GM20000 (cell line): ENCODE measurements at places on chromosomes 6 and 20.

DNA sequence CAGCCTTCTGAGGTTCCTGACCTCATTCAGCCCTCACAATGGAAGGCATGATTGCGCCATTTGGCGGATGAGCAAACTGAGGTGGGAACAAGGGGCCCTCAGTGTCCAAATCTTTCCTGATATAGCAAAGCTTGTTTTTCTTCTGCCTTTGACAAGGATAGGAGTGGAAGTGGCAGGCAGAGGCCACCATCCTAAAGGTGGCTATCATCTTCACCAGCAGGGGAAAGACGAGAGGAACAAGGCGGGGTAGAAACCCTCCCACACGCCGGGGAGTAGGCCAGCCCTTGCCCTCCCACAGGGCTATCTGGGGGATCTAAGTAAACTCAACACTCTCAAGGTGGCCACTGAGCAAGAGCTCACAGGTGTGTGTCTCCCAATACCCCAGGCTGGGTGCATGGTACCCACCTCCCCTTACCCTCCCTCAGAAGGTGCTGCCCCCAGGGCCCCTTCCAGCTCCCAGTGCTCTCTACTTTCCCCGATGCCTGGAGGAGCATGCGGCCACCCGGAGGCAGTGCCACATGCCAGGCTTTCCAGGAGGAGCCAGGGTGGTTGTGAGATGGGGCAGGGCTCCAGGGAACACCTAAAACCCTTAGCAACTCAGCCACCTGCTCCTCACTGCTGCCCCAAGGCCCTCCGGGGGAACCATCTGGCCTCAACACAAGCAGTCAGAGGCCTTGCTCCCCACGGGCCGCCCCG, 11.2 kb downstream of the SPDEF start:
- no peak for DNase-seq

DNA sequence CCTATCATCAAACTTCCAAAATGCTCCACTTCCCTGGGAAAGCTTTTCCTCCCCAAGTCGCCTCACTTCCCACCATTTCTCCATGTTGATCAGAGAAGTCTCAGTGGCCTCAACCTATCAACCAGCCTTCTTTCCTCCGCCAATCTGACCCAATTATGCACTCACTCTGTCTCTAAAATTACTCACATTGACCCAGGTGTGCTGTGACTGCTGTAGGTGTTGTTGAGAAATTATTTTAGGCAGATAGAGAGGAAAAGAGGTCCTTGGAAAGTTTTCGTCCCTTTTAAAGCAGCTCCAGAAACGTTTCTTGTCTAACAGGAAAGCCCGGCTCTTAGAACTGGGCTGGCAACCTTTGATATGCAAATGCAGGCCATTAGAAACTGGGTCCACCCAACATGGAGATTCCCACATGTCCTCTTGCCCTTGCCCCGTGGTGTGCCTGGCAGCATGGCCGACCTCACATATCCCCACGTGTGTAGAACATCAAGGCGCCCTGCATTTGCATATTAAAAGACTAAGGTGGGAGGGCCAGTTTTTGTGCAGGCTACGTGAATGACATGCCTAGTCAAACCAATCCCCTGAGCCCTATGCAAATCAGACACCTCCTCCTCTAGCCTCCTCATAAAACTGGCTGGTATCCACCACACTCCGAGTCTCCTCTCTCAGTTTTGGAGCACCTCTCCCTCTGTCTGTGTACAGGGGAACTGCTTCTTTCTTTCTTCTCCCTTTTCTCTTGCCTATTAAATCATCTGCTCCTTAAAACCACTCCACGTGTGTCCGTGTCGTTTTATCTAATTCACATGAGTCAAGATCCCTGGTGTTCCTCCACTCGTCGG, 12.9 kb downstream of the IPCEF1 start:
- DNase-seq: no peak

DNA sequence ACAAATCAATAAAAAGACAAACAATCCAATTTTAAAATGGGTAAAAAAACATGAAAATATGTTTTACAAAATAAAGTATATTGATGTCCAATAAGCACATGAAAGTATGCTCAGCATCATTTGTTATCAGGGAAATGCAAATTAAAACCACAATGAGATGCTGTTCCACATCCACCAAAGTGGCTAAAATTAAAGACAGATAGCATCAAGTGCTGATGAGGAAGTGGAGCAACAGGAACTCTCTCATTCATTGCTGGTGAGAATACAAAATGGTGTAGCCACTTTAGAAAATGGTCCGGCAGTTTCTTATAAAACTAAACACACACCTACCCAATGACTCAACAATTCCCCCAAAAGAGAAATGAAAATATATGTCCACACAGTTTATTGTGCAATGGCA, 42.3 kb upstream of the CST7 start:
- DNase-seq: no peak

DNA sequence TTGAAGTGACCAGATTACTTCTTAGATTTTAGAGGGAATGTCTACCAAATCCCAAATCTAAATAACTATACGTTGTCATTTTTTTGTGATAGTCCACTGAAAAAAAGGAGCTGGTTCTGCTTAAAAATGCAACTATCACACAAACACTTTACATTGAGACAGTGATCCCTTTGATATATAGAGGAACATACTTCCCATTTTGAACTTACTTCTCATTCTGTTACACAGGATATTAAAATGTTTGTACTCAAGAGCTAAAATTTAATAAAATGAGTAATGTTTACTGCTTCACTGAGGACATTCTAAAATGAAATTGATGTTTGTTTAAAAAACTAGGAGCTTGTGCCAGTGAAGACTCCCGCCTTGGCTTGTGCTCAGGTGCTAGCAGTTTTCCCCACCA, 174.1 kb downstream of the CARMIL1 start:
- DNase-seq: no peak

DNA sequence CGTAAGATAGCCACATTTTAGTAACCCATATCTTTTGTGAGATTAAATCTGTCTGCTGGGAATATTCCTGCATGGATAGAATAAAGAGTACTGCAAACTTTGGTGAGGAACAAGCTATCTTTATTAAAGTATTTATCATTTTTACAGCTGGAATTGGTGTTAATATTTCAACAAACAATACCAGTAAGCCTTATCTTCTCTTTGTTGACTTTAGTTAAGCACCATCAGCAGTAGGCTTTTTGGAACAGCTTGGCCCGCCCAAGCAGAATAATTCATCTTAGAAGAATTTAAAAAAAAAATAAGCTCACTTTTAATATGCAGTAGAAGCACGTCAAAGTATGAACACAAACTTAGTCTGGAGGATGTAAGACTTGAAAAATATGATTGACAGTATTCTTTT, 917.8 kb upstream of the ADGRB3 start:
- DNase-seq: no peak

DNA sequence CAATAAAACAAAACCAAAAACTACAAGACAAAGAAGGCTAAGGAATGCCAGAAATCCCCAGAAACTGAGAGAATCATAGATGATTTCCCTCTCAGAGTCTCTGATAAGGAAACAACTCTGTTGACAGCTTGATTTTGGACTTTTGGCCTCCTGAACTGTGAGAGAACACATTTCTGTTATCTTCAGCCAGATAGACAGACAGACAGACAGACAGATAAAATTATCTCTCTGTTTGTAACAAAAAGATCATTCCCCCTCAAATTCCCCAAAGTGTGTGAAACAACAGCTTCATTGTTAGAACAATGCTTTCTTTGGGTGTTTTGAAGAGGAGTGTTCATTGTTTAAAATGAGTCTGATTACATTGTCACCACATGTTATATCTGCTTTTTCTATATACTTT, 148.2 kb downstream of the BCKDHB start:
- DNase-seq: no peak

GRCh38 chr6:77019081-77019480, 444.2 kb downstream of the HTR1B start:
- no peak for DNase-seq

DNA sequence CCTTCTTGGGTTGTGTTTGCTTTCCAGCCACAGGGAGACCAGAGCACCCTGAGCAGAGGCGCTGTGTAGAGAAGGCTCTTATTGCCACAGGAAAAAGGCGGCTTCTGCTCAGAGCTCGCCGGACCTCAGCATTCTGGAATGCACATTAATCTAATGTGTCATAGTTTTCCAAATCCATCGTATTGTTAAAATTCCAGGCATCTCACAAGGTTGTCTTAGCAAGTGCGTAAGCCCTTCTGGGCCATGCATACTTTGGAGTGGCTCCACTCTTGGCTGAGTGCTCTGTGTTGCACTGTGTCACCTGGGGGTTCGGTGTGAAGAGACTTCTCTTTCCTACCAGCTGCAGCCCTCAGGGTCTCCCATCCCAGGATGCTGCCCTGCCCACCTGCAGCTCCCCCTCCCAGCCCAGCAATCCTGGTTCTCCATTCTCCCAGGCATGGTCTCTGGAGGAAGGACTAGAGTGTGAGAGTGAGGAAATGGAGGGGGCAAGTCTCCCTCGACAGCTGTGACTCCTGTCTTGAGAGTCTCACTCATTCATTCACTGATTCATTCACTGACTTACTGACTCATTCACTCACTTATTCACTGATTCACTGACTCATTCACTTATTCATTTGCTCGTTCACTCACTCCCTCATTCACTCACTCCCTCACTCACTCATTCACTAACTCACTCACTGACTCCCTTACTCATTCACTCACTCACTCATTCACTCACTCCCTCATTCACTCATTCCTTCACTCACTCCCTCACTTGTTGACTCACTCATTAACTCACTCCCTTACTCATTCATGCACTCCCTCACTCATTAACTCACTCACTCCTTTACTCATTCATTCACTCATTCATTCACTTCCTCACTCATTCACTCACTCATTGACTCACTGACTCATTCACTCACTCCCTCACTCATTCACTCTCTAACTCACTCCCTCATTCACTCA, 83.7 kb upstream of the MPC1 start:
- DNase-seq: no peak

- DNase-seq: no peak
Measured at GRCh38 chr6:111173341-111173740, 86.0 kb downstream of the SLC16A10 start.

DNA sequence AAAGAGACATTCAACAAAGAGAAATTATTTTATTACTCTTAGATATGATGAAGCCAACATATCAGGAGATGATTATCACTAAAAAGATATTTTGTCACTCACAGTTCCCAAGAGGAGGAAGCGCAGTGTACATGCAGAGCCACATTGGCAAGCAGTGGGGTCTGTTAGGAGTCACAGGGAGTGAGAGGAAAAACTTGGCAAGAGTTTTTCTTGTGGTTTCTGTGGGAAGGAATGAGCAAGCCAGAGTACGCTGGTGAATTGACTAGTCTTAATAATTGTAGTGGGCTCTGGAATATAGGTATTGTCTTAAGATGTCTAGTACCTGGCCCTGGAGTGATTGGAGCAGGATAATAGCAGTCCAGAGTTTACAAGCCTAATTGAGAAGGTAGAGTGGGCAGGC, 1095.2 kb downstream of the GRIK2 start:
- DNase-seq: no peak

DNA sequence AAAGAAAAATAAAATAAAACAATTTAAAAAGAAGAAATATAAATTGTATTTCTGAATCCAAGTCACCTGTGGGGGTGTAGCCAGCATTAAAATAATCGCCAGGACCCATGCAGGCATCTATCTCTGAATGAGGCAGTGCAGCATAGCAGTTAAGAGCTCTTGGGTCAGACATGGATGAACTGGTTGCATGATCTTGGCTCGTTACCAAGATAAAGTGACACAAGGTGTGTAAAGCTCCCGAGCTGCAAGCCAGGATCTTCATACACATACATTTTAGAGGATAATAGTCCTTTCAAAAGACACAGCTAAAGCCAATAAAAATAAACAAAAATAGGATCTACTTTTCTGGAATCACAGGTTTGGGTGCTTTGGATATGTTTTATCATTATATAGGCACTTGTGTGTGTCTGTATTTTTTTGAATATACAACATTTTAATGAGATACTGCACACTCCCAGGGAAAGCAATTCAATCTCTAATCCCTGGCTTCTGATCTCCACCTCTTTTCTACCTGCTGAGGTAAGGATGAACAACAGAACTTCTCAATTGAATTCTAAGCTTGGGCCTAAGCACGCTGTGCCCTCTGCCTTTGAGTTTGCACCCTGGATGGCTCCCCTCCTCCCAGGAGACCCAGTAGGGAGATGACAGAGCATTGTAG, 8.9 kb downstream of the TRIM10 start:
- DNase-seq: no peak

DNA sequence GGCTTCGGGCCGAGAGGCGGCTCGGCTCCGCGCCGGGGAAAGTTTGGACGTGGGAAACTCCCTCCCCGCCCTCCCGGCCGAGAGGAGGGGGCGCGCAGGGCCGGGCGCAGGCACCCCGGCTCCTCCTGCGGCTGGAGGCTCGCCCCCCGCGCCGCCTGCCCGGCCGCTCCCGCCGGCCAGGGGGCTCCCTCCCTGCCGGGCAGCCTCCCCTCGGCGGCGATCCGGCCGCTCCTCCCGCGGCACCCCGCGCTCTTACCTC, 370 bp downstream of the CDH22 start:
- peak; percentile 65 for DNase-seq

- DNase-seq: no peak
Measured at GRCh38 chr20:12956303-12956702, 52.5 kb upstream of the SPTLC3 start.

DNA sequence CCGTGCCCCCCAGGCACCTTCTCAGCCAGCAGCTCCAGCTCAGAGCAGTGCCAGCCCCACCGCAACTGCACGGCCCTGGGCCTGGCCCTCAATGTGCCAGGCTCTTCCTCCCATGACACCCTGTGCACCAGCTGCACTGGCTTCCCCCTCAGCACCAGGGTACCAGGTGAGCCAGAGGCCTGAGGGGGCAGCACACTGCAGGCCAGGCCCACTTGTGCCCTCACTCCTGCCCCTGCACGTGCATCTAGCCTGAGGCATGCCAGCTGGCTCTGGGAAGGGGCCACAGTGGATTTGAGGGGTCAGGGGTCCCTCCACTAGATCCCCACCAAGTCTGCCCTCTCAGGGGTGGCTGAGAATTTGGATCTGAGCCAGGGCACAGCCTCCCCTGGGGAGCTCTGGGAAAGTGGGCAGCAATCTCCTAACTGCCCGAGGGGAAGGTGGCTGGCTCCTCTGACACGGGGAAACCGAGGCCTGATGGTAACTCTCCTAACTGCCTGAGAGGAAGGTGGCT, 960 bp downstream of the TNFRSF6B start:
- no peak for DNase-seq

DNA sequence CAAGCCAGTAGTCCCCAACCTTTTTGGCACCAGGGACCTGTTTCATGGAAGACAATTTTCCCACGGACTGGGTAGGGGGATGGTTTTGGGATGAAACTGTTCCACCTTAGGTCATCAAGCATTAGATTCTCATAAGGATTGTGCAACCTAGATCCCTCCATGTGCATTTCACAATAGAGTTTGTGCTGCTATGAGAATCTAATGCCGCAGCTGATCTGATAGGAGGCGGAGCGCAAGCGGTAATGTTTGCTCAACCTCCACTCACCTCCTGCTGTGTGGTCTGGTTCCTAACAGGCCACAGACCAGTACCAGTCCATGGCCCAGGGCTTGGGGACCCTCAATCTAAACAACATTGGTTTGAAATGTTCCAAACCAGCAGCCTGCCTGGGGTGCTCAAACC, 137.0 kb upstream of the STXBP5 start:
- no peak for DNase-seq
